ENCODE measurements at places on chromosomes 7 and 10.

DNA sequence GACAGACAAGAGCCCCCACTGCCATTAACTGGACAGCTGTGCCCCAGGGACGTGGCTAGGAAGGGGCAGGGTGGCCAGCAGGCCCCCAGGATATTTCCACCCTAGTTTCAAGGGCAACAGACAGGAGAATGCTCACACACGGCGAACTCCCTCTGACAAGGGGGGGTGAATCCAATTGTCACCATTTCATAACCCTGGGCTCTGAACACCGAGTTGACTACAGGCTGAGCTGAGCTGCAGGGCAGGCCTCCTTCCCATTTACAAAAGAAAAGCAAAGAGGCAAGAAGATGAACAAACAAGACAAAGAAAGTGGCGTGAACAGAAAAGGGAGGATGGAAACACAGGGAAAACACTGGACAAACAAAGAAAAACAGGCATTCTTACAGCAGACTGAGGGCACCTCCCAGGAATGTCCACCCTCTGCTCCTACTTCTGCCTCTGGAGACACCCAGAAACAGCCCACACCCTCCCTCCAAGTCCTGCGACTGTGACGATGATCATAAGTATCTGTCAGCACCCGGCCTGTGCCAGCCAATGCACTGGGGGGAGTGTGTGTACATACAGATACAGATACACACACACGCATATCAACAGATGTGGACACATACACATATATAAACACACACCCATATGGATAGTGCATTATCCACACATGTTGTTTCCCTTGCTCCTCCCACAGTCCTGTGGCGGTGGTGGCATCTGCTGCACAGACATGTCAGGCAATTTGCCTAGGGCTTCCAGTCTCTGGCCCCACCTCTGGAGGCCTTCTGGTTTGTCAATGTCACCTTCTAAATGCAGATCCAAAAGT is 66.2 kb downstream of the FAM53B start:
- peak; percentile 23 for DNase-seq

- DNase-seq = no peak
These were observed 84.7 kb downstream of the ARHGAP22 start for GRCh38 chr10:48520184-48520506.

DNA sequence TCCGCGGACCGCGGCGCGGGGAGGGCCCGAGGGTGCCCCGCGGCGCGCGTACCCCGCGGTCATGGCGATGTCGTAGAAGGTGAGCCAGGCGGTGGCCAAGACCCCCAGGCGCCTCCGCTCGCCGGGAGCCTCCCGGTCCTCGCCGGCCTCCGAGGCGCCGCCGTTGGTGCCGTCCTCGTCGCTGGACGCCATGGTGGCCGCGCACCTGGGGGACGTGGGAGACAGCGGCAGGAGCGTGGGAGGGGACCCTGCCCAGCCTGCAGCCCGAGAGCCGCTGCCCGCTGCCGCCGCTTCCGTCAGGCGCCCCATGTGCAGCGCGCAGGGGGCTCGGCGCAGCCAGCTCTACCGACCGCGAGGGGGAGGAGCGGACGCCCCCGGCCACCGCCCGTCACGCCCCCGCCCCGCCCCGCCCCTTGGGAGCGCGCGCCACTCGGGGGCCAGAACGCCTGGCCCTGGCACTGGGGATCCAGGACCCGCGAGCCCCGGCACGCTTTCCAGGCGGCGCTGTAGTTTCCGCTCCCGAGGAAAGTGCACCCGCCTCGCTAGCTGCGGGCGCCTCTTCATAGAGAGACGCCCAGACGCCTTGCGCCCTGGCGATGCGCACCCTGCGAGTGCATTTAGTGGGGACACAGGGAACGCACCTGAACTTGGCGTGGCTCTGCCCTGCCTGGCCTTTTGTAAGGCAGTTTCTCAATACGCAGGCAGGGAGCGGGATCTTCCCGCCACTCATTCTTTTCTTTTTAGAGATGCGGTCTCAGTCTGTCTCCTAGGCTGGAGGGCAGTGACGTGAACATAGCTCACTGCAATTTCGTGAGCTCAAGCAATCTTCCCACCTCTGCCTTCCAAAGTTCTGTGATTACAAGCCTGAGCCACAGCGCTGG is at the start of gene HACD1:
Gene HACD1 (minus strand): TSS at position 344 of the 881 bp plus-strand sequence. CDS start 35 bp downstream, at position 309.
- peak; percentile 36 for DNase-seq

GRCh38 chr10:29807163-29807806 is 172.5 kb upstream of the SVIL start:
- no peak for DNase-seq

GRCh38 chr7:2713370-2713769 is 25.4 kb downstream of the AMZ1 start:
- DNase-seq = no peak

DNA sequence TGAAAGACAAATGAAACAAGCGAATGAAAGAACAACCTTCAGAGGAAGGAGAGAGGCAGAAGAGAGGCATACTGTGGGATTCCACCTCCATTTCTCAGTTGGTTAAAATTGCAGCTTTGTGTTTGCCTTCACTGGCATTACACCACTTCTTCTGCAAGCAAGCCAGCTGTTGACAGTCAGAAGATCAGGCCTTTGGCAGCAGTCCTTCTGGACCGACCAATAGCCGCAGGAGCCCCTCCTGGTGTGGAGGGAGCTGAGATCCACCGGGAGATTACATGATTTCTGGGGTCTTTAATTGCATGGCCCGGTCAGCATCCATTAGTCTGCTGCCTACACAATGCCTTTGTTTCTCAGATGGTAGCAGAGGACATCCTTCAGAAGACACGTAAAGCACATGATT is 206.7 kb downstream of the ADAM12 start:
- DNase-seq = no peak

GRCh38 chr10:59903871-59904270 is 2.5 kb downstream of the CCDC6 start:
- no peak for DNase-seq

DNA sequence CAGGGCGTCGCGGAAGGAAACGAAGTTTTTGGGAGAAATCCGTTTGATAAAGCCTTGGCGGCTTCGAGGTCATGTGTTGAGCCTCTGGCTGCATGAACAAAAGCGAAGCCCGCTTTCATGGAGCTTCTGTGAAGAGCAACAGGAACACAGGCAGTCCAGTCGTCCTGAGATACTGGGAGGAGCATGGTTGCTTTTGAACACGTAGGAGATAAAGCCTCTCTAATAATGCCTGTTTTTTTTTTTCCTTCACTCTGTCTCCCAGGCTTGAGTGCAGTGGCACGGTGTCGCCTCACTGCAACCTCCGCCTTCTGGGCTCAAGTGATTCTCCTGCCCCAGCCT is 473 bp upstream of the ZNF32 start:
- no peak for DNase-seq

DNA sequence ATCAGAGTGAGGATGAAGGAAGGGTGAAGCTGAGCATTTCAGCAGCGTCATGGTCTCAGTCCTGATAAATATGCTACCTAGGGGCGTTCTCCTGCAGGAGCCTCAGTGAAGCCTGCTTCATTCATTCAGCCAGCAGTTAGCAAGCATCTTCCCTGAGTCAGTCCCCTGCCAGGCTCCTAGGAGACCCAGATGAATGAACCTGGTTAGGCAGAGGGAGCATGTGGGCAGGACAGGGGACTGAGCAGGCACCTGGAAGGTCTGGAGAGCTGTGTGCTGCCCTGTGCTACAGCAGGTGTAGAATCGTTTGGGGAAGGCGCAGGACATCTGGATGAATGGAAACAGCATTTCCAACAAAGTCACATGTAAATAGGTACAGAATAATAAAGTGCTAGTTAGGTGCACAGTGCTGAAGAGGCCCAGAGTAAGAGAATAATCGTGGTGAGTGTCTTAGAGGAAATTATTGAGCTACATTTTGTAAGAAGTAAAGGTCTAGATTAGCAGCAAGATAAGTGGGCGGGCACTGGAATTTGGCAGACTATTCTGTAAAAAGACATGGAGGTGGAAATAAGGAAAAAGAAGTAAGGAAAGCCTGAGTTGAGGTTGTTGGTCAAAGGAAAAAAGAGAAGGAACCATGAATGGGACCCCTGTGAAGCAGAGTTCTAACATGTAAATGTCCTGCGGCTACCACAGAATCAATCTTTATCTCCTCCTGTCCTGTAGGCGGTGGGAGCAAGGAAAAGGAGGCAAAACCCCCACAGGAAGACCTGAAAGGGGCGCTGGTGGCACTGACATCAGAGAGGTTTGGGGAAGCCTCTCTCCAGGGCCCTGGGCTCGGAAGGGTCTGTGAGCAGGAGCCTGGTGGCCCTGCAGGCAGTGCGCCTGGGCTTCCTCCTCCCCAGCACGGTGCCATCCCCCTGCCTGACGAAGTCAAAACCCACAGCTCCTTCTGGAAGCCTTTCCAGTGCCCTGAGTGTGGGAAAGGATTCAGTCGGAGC is 12.0 kb downstream of the ZSCAN25 start:
- DNase-seq = no peak

- DNase-seq = no peak
These were observed 5.6 kb downstream of the NFE2L3 start for GRCh38 chr7:26157520-26158105.

GRCh38 chr7:1100834-1101562 is 13.1 kb downstream of the GPER1 start:
- no peak for DNase-seq

- DNase-seq = no peak
These were observed 22.0 kb upstream of the CYP2C9 start for GRCh38 chr10:94916423-94916822.

DNA sequence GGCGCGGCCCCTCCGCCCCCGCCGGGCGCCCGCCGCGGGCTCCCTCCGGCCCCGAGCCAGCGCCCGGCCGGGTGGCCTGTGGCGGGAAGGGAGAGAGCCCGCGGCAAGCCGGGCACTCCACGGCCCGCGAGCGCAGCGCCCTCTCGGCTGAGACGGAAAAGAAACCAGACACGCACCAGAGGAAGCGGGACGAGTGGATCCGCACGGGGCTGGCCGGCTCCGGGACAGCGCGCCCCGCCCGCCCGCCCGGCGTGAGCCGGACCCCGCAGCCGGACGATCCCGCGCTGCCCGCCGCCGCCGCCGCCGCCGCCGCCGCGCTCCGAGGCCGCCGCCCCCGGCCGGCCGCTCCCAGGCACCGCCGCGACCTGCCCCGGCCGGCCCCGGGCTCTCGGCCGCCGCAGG is 300 bp downstream of the ARHGAP21 start:
- no peak for DNase-seq

DNA sequence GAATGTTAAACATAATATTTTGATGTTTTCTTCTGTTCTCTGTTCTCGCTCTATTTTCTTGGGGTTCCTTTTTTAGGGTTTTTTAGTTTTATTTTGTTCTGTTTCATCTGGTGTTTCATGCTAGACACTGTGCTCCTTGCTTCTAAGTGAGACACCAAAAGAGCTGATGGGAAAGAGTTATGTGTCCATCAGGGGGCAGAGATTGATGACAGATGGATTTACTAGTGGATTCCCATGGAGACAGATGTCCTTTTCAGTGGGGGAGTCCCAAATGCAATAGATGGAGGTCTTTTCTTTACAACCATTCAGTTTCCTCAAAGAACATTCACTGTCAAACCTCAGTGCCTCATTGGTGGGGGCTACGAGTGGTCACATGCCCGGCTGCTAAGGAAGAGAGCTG is 34.9 kb downstream of the PRTFDC1 start:
- DNase-seq = no peak

DNA sequence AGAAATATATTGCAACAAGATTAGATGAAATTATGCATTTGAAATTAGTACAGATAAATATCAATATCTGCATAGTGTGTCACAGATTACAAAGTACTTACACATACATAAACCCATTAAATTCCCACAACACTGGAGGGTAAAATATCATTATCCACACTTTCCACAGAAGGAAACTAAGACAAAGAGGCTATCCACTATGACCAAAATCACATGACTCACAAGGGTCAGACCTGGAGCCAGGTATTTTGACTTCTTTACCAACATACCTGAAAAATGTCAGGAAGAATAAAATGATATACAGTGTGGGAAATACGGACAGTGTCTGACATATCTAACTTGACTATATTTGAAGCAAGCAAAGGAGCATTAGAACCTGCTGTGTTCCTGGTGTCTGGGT is 34.1 kb downstream of the HYCC1 start:
- no peak for DNase-seq

GRCh38 chr10:129046962-129047361 is 420.1 kb upstream of the MGMT start:
- DNase-seq = no peak

Measured in NCI-H1694 treated with DMSO at 0.1 percent for 48 hours (cell line).